D341Med (cell line): ENCODE measurements at places on chromosomes 1 and 21.

- DNase-seq, result no peak
Measured at GRCh38 chr1:113742515-113742914, 16.8 kb downstream of the PHTF1 start.

DNA sequence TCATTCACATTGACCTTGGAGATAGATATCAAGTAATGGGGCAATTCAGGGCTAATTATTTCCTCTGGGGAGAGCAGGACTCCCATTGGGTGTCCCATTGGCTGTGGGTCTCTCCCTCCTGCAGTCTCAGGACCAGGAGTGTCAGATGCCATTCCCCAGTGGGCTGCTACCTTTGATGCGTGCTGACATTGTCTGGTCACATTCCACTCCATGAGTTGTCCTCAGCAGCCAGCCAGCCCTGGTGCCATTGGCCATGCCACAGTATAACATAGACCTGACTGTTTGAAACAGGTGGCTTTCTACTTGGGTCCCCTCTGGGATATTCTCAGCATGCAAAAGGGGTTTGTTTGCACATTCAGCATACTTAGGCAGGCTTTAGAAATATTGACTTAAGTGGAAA is 118.5 kb downstream of the MRPS6 start:
- no peak for DNase-seq

DNA sequence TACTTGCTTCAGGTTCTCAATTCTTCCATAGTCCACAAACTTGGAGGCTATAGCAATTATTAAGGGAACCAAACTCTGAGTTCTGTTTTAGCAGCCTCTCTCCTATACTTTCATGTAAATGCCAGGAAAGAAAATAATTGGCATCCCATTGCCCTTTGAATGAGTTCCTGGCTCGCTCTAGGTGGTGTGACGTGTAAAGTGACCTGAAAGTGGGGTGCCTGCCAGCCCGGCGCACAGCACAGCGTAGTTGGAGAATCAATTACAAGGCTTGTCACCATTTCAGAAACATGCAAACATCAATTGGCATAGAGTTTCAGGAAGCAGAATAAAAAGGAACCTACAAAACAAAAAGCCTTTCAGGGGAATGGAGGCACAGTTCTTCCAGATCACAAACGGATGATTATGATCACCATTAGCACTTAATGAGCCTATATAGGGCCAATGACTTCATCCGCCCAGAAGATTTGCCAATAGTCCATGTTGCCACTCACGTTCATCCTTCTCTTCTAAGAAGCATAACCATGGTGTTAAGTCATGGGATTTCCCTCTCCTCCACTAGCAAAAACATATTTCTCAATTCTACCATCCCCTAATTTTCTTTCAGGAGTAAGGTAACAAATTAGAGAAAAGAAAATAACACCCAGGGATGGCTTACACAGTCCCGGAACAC is 354.6 kb upstream of the ADGRL2 start:
- DNase-seq, result no peak

GRCh38 chr1:184289825-184290550 is 96.8 kb upstream of the C1orf21 start:
- DNase-seq, result no peak

DNA sequence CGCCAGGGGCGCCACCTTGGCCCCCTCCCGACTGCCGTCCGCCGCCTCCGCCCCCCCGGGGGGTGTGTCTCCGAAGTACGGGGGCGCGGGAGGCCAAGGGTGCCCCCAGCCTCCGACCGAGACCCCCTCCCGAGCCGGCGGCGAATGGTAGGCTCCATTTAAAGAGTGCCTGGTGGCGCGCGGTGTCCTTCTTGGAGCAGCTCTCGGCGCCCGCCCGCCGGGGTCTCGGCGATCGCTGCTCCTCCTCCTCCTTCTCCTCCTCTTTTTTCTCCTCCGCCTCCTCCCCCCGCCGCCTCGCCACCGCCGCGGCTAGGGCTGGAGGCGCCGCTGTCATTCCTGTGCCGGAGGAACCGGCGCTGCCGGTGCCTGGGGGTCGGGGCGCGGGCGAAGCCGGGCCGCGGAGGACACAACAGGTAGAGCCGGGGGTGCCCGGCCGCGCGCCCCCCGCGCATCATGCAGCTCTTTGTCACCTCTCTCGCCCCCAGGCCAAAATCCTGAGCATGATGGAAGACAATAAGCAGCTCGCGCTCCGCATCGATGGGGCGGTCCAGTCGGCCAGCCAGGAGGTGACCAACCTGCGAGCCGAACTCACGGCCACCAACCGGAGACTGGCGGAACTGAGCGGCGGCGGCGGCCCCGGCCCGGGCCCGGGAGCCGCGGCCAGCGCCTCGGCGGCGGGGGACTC is at the start of gene KAZN:
Gene KAZN, plus strand, starts transcription at position 188 of the 685 bp plus-strand sequence.
- DNase-seq, result peak; percentile 15

- DNase-seq, result no peak
Measured at GRCh38 chr1:52752484-52752826, 26.2 kb downstream of the ZYG11B start.

GRCh38 chr21:41957991-41958766 is 4.4 kb upstream of the C2CD2 start:
- peak; percentile 64 for DNase-seq

DNA sequence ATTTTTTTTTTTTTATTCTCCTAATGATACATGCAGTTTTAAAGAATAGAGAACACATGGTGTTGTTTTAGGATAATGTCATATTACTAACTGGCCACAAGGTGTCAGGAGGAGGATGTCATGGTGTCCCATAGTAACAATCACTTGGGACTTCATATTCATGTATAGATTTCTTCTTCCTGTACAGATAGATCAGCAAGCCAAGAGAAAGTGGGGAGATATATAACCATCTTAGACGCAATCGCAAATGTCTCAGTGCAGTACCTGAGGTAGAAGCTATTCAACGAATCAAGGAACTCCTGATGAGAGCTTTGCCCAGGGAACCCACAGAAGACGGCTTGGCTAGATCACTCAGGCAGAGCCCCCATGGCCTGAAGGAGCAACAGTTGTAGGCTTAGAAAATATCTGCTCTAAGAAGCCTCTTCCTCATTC is 12.3 kb downstream of the OR2T11 start:
- DNase-seq, result no peak

DNA sequence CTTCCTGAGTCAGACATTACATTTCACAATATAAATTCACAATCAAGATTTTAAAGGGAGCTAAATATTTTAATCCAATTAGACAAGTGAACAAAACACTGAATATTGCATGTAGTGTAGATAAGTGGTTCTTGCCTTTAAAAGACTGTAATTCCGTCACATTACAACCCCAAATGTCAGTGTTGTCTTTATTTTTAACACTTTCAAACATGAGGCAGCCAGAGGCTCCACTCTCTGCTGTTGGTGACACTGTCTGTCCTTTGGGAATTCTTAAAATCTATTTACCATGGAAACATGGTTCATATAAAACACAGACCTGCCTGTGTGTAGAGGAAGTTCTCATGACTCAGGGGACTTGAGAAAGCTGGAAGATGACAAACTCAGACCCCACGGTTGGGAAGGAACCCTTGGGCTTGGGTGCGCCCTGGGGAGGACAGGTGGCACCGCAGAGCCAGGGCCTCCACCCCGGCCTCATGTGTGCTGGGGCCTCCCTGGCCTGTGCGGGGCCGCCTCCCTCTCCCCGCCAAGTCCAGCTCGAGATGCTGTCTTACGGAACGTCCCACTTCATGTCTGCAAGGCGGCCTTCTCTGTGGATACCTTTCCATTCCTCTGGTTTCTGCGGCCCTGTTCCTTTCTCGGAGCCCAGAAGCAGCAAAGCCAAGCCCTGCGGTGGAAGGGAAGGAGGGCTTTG is 239.0 kb downstream of the SDCCAG8 start:
- no peak for DNase-seq

DNA sequence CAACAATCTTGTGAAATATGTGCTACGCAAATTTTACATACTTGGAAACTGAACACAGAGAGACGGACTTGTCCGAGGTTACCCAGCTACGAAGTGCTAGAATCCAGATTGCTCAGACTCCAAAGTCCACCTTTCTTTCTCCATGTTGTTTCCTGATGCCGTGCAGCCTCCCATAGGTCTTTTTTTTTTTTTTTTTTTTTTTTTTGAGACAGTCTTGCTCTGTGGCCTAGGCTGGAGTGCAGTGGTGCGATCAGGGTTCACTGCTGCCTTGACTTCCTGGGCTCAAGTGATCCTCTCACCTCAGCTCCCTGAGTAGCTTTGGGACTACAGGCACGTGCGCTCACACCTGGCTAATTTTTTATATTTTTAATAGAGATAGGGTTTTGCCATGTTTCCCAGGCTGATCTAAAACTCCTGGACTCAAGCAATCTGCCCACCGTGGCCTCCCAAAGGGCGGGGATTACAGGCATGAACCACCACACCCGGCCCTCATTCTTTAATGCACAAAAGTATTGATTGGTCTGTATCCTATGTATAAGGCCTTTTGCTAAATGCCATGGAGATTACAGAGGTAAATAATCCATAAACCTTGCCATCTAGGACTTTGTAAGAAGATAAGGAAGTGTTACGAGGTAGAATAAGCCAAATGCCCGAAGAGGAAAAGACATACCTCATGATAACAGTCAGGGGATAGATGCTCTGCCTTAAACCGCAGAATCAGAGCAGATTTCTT is 92.8 kb downstream of the C1orf21 start:
- DNase-seq, result no peak

DNA sequence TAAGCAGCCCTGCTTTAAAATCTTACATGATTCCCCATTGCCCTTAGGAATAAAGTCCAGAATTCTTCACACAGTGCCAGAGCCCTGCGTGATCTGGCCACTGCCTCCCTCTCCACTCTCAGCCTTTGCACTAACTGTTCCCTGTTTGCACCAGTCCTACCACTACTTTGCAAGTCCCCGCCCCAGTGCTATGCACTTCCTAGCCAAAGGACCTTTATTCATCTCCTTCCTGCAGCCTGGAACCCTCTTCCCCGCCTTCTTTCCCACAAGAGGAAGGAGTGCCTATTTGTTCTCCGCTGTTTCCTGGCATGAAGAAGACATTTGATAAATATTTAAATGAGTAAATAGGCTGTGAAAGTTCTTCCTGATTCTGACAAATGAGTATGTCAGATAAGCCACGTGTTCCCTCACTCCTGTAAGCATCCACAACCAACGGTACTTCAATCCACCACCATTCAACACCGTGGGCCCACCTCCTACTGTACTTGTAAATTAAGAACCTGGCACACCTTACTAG is 23.9 kb downstream of the CAPN8 start:
- DNase-seq, result no peak

DNA sequence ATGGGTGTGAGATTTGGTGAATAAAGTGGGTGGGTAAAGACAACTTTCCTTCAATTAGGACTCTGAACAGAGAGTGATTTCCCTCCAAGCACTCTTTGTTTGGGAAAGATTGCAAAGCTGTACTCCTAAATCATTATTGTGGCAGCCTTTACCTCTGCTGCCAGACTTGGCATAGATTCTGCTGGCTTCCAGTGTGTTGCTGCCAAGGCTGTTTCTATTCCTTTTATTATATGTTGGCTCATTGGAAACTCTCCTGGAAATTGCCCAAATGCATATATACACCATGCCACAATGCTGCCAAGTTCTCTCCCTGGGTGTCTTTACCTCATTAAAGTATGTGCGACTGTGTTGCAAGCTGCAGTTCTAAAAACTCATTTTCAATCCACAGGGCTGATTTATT is 668.0 kb downstream of the MRPL39 start:
- no peak for DNase-seq

- no peak for DNase-seq
Measured at GRCh38 chr1:40861224-40862003, 749 bp downstream of the CITED4 start.

DNA sequence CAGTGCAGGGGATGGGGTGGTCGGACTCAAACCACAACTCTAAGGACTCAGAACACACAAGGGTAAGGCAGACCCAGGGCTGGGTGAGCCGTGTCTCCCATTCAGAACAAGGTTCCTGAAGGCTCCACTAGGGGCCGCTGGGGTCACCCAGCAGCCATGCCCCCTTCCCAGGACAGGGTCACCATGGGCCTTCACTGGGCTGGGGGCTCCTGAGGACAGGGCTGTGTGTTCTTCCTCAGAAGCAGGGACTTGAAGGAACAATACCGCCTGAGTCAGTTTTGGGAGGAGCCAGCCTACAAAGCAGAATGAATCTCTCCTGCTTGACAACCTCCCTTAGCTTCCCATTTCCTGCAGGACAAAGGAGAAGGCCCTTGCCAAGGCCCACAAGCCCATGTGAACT is 15.4 kb downstream of the RIMS3 start:
- no peak for DNase-seq

DNA sequence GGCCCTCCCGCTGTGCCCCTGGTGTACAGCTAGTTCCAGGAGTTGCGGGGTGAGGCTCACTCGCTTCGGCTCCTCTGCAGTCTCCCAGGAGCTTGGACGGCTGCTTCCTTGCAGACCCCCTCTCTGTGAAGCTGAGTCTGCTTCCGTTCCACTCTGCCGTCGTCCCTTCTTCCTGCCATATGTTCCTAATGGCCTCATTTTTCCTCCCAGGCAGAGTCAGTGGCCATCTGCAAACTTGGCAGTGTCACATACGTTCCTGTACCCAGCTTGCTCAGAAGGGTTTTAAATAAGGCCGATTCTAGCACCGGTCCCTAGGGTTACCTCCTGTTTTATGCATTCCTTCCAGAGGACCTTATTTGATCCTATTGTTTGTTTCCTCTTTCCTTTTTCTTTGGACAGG is 21.3 kb downstream of the ACTL8 start:
- DNase-seq, result no peak

- DNase-seq, result no peak
Measured at GRCh38 chr1:204947338-204947737, 76.7 kb downstream of the NFASC start.

DNA sequence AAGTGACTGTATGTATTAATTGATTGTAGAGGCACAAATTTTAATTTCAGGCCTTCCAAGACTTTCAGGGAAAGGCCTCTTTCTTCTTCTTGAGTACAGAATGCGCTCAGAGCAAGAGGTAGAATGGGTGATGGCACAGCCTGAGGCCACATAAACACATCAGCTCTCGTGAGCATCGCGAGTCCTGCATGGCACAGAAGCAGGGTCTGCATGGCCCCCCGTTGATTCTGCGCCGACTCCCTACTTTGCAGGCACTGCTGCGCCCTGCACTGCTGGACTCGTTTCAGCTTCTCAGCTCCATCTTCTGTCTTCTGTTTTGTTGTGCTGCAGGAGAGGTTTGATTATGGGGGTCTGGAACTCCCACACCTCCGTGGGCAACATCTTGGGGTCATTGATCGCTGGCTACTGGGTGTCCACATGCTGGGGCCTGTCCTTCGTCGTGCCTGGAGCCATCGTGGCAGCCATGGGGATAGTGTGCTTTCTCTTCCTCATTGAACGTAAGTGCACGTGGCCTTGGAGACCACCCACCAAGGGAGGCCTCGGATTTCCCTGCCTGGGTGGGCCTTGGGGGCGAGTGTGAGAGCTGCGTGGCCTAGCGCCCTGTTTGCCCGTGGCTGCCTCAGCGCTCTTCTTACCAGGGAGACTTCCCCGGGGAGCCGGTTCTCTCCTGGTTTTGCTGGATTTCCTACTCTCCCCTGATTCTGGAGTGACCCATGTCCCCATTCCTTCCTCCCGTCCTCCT is 29.6 kb downstream of the SLC37A1 start:
- DNase-seq, result no peak

DNA sequence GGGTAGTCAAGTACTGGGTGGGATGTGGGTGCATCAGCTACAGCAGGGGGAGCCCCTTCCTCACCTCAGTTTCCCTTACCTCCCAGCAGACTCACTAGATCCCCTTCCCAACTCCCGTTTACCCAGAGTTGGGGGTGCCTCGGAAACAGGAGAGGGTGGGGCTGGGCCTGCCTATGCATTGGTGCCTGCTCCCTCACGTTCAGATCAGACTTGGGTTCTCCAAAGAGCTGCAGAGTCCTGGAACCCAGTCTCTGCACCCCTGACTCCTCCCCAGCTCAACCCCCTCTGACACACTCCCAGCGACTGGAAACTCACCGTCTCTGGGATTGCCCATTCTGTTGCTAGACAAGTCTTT is 6.0 kb downstream of the FOXO6 start:
- DNase-seq, result no peak
